NCI-H1694 treated with DMSO at 0.1 percent for 48 hours (cell line): ENCODE measurements at places on chromosomes 12 and 14.

DNA sequence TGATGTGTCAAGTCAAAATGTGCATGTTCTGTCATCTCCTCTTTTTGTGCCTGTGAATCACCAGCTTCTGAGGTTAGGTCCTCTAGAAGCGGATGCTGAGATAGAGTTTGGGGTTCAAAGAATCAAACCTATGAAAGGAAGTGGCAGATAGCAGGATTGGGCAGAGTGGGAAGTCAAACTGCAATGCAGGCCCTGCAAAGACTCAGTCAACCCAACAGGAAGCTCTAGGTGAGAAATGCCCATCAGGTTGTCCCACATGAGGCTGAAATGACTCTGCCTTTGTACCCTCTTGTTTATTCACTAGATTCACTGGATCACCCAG is 4.5 kb upstream of the MIA2 start:
- DNase-seq: no peak

DNA sequence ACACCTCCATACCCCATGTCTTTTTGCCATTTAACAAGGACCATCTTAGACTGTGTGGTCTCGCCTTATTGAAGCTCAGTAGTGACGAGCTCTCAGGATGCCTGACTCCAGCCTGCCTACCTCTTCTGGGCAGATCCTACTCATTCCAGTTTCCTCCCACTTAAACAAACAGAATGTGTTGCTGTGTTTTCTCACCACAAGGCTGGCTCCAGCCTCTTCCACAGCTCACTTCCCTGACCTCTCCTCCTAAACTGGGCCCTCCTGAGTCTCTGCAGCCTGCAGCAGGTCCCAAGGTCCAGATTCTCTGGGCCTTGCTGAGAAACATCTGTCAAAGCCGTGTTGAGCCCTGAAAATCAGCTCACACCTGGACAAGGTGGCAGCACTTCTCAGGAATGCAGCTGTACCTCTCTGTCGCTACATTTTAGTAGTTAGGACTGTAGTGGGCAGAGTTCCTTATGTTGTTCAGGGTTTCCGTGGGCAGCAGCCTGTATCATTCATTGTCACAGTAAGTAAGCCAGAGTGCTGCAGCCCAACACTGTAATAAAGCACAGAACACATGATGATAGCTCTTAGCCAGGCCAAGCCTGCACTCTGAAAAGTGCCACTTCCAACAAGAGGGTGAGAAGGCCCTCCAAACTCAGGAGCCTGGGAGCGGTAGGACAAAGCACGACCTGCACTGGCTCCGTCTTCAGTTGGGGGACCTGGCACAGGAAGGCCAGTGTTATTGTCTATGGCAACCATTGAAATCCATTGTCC is 68.5 kb downstream of the NKX2-1 start:
- no peak for DNase-seq

DNA sequence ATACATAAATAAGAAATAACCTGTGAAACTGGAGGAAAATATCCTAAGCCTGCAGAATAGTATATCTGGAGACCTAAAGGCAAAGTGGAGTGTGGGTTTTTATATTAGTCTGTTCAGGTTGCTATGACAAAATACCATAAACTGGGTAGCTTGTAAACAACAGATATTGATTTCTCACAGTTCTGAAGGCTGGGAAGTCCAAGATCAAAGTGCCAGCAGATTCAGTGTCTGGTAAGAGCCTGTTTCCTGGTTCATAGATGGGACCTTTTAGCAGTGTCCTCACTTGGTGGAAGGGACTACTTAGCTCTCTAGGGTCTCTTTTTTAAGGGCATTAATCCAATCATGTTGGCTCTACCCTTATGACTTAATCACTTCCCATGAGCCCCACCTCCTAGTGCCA is 25.4 kb upstream of the NEDD1 start:
- DNase-seq: no peak

- no peak for DNase-seq
Measured at GRCh38 chr12:76530516-76530915, 29.1 kb downstream of the OSBPL8 start.

DNA sequence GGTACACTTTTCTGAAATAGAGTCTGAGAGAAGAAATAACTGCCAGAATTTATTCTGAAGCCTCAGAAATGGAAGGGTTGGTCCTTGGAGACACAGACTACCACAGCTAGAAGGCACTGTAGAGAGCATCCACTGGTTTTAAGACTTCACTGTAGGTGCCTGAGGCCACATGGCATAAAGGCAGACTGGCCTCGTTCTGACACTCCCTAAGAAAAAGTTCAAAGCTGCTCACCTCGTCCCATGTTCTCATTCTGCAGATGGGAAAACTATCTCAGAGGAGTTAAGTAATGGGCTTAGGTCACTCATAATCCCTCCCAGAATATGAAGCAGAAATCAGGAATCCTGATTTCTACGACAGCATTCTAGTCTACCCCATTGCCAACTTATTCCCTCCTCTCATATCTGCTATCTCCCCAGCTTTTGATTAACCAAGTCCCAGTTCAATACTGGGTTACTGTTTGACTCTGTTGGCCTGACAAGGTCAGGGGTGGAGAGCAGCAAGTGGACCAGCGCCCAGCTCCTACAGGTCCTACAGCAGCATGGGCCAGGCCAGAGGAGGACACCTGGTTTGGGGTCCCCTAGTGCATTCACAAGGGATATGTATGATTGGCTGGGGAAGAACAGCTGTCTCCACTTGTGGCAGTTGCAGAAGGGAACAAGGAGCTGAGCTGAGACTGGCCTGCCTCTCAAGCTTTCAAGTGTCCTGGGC is 3.7 kb downstream of the ITGA5 start:
- no peak for DNase-seq
